ENCODE measurements at places on chromosomes 5 and 9.

GRCh38 chr5:61200582-61201155 is 38.4 kb upstream of the SMIM15 start:
- no peaks in the 10 kb centered on the region for H3K4me1 ChIP-seq
- no peaks in the 10 kb centered on the region for H3K27me3 ChIP-seq
- no peaks in the 10 kb centered on the region for H3K36me3 ChIP-seq
- DNase-seq: no peak
- H3K4me3 ChIP-seq: no peak overlapping the region

GRCh38 chr5:59790776-59791475 is 102.6 kb downstream of the PDE4D start:
- H3K27me3 ChIP-seq: no peaks in the 10 kb centered on the region
- no peak for DNase-seq
- no peak overlapping the region for H3K4me3 ChIP-seq
- H3K36me3 ChIP-seq: no peaks in the 10 kb centered on the region

GRCh38 chr5:156922207-156922792 is 40.7 kb downstream of the TIMD4 start:
- H3K27ac ChIP-seq: no peak overlapping the region
- no peak for DNase-seq

DNA sequence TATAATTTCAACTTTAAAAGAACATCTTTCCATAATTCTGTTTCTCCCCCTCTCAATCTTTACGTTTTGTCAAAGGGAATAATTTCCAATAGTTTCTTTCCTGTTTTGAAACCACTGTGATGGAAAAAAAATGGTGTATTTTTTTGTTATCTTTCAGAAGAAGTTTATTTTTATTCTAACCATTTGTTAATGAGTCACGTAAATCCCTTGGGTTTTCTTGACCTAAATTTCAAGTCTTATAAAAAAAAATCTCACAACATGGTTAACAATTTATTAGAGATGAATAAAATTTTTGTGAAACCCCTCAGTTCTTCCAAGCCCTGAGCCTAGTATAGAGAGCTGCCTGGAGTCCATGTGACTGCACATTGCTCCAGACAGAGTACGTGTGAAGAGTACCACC is 106.1 kb upstream of the FBXL17 start:
- H3K4me1 ChIP-seq: no peaks in the 10 kb centered on the region
- DNase-seq: no peak

GRCh38 chr5:169106911-169107706 is 193.8 kb downstream of the SLIT3 start:
- H3K27ac ChIP-seq: no peak overlapping the region
- DNase-seq: no peak
- H3K4me1 ChIP-seq: peaks cover 10% of the 10 kb centered on the region

DNA sequence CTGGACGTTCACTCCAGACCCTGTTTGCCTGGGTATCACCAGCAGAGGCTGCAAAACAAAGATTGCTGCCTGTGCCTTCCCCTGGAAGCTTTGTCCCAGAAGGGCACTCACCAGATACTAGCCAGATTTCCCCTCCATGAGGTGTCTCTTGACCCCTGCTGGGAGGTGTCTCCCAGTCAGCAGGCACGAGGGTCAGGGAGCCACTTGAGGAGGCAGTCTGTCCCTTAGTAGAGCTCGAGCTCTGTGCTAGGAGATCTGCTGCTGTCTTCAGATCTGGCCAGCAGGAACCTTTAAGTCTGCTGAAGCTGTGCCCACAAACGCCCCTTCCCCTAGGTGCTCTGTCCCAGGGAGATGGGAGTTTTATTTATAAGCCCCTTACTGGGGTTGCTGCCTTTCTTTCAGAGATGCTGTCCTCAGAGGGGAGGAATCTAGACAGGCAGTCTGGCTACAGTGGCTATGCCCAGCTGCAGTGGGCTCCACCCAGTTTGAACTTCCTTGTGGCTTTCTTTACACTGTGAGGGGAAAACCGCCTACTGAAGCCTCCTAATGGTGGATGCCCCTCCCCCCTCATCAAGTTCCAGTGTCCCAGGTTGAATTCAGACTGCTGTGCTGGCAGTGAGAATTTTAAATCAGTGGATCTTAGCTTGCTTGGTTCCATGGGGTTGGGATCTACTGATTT is 253.9 kb downstream of the SPATA31D1 start:
- no peak for DNase-seq
- no peaks in the 10 kb centered on the region for H3K4me1 ChIP-seq
- no peaks in the 10 kb centered on the region for H3K27me3 ChIP-seq
- no peak overlapping the region for H3K27ac ChIP-seq
- no peaks in the 10 kb centered on the region for H3K36me3 ChIP-seq
- H3K4me3 ChIP-seq: no peak overlapping the region

DNA sequence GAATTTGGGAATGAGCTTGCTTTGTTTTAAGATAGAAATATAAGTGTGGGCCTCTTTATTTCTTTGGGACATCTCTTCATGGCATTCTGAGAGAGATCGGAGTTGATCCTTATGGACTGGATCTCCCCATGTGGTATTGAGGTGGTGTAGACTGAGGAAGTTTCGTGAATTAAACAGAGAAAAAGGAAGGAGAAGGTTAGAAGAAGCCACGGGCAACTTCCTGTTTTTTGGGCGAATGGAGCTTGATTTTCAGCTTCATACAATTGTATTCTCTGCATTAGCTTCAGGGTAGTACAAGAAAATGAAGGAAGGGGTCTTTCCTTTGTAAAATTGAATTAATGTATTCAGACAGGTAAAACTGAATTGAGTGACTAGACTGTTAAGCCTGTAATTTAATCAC is 70.5 kb upstream of the HMHB1 start:
- H3K4me3 ChIP-seq: no peak overlapping the region
- no peaks in the 10 kb centered on the region for H3K27me3 ChIP-seq
- H3K4me1 ChIP-seq: no peaks in the 10 kb centered on the region

DNA sequence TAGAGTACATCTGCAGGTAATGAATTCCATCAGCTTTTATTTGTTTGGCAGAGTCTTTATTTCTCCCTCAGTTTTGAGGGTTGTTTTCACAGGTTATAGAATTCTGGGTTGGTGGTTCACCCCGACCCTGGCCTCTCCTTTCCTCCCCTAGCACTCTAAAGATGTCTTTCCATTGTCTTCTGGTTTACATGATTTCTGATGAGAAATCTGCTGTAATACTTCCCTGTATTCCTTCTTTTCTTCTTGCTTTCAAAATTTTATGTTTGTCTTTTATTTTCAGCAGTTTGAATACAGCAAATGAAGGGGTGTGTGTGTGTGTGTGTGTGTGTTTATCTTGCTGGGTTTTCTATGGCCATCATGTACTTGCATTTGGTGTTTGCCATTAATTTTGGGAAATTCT is 312.0 kb upstream of the RPS23 start:
- DNase-seq: no peak
- no peak overlapping the region for H3K4me3 ChIP-seq
- H3K27ac ChIP-seq: no peak overlapping the region
- H3K36me3 ChIP-seq: no peaks in the 10 kb centered on the region
- H3K27me3 ChIP-seq: no peaks in the 10 kb centered on the region

DNA sequence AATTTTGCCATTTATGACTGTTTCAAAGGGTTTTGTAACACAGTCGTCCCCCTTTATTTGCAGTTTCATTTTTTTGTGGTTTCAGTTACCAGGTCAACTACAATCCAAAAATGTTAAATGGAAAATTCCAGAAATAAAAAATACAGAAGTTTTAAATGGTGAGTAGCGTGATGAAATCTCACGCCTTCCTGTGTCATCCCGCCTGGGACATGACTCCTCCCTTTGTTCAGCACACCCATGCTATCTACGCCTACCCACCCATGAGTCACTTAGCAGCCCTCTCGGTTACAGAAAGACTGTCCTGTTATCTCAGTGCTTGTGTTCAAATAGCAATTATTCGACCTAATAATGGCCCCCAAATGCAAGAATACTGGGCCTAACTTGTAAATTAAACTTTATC is 765.3 kb upstream of the ADAMTS16 start:
- no peak for DNase-seq
- no peak overlapping the region for H3K4me3 ChIP-seq
- H3K27ac ChIP-seq: no peak overlapping the region
- no peaks in the 10 kb centered on the region for H3K27me3 ChIP-seq

- peak overlapping the region; percentile 86 for H3K27ac ChIP-seq
- H3K4me3 ChIP-seq: no peak overlapping the region
- H3K27me3 ChIP-seq: no peaks in the 10 kb centered on the region
- DNase-seq: no peak
Observed at GRCh38 chr5:151036556-151036955, 16.2 kb downstream of the GPX3 start.
